NCI-H1436 treated with DMSO at 0.1 percent for 48 hours (cell line): ENCODE measurements at places on chromosomes 3 and 15.
A peak's percentile ranks its signal among the peaks of the same experiment; 100 is the strongest.

- DNase-seq, result no peak
These were observed 82.7 kb upstream of the SOX2 start for GRCh38 chr3:181629029-181629428.

- DNase-seq, result no peak
These were observed 86.4 kb downstream of the LRTM1 start for GRCh38 chr3:54841471-54841870.

GRCh38 chr3:81823882-81824395 is 62.5 kb upstream of the GBE1 start:
- DNase-seq, result peak; percentile 14

- DNase-seq, result no peak
These were observed 404.6 kb upstream of the ARL6 start for GRCh38 chr3:97359977-97360376.

- DNase-seq, result no peak
These were observed 12.3 kb downstream of the LNP1 start for GRCh38 chr3:100413613-100414012.

- no peak for DNase-seq
These were observed 7.6 kb upstream of the C3orf38 start for GRCh38 chr3:88142094-88142624.

- no peak for DNase-seq
These were observed 27.0 kb downstream of the PSTPIP1 start for GRCh38 chr15:77021803-77022381.

GRCh38 chr15:77720173-77720572 is 87.5 kb upstream of the LINGO1 start:
- DNase-seq, result no peak
